ENCODE measurements at places on chromosomes 3 and 15. TPM values are rescaled to one million over a fixed set of nuclear protein-coding genes. Genes with fewer than 3 reads are reported as not detected.
A peak's percentile ranks its signal among the peaks of the same experiment; 100 is the strongest.

- DNase-seq, result no peak
Observed at GRCh38 chr3:167837466-167837865, 101.9 kb downstream of the SERPINI1 start.

DNA sequence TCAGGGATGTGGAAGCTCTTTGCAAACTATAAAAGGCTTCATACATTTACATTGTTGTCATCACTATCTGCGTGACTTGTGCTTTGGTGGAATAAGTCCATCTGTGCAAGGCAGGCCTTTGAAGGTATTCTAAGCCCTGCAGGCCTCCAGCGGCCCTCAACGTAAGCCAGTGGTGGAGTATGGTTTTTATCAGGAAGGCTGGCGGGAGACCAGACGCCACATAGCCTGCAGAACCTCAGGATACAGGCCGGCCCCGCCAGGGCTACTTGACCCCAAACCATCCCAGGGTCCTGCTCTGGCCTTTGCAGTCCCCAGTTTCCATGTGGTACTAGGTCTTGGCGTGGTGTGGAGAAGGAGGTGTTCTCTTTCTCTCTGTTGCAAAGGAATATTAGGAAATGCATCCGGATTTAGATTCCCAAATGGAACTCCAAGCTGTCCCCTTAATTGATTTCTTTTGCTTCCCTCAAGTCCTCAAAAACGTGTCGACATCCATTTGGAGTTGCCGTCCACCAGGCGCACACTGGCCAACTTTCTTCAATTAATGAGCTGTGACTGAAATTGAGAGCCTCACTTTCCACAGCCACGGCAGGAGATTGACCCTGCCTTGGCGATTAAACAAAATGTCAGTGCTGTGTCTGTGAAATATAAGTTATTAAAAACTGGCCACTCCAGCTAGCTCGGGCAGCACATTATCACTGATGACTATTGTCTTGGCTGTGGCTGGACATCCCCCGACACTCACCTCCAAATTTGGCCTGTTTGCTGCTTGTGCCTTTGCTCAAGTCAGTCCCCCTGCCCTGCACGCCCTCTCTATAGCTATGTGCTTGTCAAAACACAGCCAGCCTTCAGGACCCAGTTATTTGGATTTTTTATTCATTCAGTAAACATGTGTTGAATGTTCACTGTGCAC is 239.8 kb upstream of the TLE3 start:
- no peak for DNase-seq

- DNase-seq, result no peak
Observed at GRCh38 chr3:70583682-70584081, 271.2 kb upstream of the MDFIC2 start.

DNA sequence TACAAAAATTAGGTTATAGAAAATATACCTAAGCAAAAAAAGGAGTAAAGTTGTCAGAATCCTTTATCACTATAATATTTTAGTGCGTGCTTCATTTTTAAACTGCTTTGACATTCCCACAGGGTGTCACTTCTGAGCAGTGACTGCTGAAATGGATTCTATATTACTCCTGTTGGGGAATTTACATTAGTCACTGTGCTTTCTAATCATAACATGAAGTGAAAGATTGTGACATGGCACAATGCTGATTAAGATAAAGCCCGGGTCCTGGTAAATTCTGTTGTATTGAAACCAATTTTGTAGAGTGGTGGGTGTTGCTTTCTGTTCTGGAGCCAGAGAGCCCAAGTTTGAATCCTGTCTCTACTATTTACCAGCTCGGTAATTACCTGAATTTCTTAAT is 36.4 kb upstream of the EHHADH start:
- no peak for DNase-seq

DNA sequence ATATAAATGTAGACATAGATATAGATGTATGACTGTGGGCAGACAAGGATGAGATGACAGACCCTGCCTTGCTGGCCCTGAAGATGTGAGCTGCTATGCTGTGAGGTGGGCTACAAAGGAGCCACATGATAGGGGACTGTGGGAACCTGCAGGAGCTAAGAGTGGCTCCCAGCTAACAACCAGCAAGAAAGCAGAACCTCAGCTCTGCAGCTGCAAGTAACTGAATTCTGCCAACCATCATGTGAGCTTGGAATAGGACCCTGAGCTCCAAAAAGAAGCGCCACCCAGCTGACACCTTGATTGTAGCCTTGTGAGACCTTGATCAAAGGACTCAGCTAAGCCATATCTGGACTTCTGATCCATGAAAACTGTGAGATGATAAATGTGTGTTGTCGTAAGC is 123.3 kb upstream of the GRM7 start:
- DNase-seq, result no peak

DNA sequence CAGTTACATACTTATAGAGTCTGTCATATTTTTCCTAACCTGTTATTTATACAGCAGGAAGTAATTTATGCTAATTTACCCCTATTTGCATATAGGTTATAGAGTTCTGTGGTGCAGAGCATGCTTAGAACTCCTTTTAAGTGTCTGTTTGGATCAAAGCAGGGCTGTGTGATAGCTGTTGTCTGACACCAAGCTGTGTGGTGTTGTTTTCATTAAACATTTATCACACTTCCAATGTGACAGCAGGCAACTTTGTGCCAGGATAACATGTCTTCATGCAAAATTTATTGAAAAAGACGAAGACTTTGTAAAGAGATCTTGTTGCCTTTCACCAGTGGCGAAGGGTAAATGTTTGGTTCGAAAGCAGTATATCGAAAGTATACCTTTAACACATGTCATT is 100.2 kb downstream of the RSRC1 start:
- no peak for DNase-seq

DNA sequence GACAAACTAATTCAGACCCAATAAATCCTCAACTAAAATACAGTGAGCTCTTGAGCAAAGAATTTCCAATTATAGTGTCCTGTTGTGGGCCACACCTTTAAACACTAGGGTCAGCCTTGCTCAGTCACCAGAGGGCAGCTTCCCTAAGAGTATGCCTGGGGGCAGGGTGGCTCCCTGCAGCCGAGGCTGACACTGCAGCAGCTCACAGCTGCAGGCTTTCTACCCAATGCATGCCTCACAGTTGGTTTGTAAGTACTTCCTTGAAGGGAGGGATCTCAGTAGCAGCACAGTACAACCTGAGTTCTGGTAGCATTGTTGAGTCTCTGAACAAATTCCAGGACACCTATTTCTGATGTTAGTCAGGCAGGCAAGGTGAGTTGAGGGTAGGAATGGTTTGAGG is 335.6 kb downstream of the TUSC7 start:
- no peak for DNase-seq

DNA sequence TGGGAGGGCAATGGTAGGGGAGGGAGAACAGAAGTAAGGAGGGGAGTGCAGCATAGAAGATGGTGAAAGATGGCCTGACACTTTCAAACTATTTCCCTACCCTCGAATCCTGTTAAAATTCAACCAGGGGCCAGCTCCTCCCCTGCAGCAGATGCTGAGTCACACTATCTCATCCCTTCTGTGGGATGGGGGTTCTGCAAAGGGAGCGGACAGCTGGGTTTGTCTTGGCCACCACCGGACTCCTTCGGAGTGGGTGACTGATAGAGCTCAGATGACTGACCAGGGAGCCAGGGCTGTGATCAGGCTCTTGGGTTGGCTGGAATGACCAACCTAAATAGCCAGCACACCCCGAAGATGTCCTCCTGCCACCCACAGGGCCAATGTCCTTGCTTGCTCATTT is 33.6 kb upstream of the TMCC1 start:
- DNase-seq, result peak; percentile 32

DNA sequence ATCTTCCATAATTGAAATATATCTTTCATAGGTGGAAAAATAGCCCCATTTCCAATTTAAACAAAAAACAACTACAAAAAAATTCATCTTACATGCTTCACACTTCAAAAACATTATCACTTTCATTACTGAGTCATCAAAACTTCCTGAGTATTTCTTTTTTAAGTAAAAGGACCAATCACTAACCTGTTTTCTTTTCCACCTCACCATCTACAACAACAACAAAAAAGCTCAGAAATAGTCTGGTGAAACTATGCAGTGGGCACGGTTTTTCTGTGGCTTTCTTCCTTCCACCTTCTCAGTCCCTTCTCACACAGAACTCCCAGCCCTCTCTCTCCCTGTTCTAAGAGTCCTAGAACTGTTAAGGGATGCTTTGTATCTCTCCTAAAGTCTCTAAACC is 20.3 kb upstream of the TNIK start:
- DNase-seq, result no peak

DNA sequence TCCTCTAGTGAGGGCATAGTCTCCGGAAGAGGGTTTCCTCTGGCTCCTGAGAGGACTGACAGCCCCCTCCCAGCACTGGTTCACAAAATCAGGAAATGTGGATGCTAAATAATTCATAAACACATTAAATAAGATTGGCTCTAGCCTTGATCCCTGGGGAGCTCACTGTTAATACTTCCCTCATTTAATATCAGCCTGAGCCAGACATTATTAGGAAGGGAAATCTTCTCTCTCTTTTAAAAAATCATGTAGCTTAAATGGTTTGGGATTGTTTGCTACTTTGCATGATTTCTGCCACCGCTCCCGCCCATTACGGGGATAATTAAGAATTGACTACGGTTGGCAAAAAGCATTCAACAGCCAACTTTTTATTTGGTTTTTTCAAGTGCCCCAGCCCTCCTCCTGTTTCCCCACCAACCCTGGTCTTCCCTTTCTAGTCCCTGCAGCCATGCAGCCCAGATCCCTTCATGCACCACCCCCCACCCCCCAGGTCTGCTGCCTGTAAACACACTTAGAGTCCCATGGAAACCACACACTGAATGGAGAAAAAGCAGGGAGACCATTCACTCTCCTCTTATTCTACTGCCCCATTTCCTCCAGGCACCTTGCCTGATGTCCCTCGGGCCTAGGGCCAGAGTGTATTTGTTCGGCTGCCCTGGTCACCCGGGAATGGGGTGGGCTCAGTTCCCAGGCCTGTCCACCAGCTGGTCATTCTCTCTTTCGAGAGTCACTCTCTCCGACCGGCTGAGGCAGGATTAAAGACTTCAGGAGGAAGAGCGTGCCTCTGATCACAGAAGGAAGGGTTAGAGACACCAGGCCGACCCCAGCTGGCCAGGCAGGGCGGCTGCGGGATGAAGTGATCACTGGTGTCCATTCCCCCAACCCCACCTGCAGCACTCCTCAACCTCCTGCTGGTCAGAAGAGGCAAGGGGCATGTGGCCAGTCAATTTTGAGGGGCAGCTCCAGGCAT is 45.1 kb downstream of the SEMA5B start:
- DNase-seq, result peak; percentile 5

DNA sequence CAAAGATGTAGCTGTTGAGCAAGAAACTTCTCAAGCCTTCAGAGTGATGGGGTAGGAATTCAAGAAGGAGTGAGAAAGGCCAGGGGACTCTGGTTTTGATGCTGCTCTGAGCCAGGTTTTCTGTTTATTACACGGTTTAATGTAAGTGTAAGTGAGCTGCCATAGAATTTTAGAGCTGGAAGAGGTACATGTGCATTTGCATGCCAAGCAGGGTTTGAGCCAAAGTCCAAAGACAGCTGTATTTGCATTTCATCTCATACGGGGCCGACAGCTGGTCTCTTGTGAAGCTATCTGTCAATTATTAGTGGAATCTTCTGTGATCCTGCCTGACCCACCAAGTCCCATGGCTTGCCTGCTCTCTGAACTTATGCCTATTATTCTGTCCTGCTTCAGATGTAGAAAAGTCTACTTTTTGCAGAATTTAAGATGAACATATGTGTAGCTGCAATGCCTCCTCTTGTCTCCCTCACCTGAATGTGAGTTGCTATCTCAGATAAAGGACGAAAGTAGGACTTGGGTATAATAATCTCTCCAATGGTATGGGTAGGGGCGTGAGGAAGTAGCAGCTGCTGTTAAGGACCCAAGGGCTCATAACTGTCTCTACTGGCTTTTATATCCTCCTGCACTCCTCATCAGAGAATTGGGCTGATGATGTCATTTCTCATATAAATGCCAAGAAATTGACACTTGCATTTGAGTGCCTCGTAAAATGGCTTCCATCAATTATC is 160.0 kb downstream of the SQOR start:
- DNase-seq, result peak; percentile 85

- DNase-seq, result no peak
Observed at GRCh38 chr15:49908236-49908932, 210.6 kb downstream of the ATP8B4 start.

DNA sequence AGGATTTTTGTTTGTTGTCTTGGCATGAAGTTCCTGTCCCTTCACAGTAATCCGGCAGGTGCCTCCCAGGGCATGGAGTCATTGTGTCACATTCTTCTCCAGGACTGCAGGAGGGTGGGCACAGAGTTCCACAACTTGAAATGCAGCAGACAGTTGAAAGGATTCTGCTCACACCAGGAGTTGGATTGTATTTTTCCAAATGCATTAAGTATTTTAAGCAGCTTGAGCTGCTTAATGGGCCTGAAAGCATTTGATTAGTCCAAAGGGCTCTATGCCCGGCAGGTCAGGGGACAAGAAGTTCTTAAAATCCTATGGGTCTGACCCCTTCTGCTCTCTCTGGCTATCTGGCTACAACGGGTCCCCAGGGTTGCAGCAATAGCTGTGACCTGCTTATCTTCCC is 92.9 kb downstream of the APBA2 start:
- DNase-seq, result no peak

GRCh38 chr15:84949845-84950569 is 31.6 kb upstream of the PDE8A start:
- DNase-seq, result no peak

DNA sequence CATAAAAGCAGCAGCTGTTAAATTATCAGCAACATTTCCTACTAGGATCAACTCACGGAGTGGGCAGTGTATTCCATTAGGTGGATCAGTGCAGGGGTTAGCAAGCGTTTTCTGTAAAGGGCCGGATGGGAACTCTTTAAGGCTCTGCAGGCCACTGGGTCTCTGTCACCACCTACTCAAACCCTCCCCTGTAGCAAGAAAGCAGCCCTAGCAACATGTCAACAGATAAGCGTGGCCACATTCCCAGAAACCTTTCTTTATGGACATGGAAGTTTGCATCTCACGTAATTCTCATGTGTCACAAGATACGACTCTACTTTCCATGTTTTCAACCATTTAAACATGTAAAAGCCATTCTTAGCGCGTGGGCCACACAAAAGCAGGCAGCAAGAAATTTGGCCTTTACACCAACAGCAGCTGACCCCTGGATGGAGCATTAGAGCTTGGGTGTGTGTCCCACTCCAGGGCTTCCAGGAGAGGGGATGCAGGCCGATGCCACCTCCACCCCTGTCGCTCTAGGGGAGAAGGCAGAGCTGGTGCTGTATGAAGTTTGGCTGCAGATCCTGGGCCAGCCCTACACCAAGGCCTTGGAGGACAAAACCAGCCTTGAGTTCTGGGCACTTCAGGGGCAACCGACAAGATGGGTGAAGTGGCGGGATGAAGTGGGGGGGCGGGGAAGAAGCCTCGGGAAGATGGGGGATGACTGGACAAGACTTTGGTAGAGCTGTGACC is 48.2 kb upstream of the CSPG4 start:
- DNase-seq, result no peak

GRCh38 chr3:153809097-153809496 is 312.1 kb upstream of the ARHGEF26 start:
- no peak for DNase-seq

The GALNT15 gene
- total RNA-seq, result not detected

The GUCA1C gene
- total RNA-seq, result not detected

The PPARG gene
- 14.4 TPM for total RNA-seq

The POC1A gene
- total RNA-seq, result 20.0 TPM

Measured in HepG2 (cell line).